ENCODE measurements at places on chromosomes 4 and X.

GRCh38 chr4:122744229-122744628, 11.7 kb downstream of the BBS12 start:
- peak; percentile 50 for DNase-seq

- DNase-seq: peak; percentile 6
Observed at GRCh38 chrX:7941390-7942042, 14.3 kb upstream of the PNPLA4 start.

GRCh38 chr4:10120943-10121567, 4.5 kb upstream of the WDR1 start:
- no peak for DNase-seq

DNA sequence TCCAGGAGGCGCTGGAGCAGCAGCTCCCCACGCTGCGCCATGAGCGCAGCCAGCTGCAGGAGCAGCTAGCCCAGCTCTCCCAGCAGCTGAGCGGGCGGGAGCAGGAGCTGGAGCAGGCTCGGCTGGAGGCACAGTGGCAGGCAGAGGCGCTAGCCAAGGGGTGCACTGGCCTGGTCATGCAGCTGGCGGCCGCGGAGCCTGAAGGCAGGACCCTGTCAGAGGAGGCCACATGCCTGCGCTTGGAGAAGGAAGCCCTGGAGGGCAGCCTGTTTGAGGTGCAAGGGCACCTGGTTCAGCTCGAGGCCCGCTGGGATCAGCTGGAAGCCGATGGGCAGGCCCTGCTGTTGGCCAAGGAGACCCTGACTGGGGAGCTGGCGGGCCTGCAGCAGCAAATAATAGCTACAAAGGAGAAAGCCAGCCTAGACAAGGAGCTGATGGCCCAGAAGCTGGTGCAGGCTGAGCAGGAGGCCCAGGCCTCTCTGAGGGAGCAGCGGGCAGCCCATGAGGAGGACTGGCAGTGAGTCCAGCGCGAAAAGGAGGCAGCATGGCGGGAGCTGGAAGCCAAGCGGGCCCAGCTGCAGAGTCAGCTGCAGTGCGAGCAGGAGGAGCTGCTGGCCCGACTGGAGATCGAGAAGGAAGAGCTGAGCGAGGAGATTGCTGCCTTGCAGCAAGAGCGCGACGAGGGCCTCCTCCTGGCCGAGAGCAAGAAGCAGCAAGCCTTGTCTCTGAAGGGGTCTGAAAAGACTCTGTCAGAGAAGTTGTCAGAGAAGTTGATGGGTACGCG, 13.6 kb downstream of the SMIM10L2A start:
- DNase-seq: no peak

DNA sequence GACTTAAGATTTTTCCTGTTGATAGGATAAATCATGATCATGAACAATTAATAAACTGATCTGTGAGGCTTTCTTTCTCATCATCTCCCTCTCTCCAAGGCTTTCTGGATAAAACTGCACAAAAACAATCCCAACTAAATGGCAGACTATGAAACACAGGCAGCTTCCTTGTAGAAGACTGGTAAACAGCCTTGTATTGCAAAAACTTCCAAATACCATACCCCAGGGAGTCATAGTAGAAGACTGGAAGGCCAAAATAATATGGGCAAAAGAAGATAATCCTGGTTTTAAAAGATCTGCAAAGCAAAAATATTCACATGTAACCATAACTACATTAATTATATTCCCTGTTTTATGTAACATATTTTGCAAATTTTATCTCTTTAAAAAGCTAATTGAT, 113.0 kb downstream of the ANAPC10 start:
- no peak for DNase-seq

- peak; percentile 28 for DNase-seq
Observed at GRCh38 chrX:38260231-38260630, 39.6 kb upstream of the SRPX start.

- no peak for DNase-seq
Observed at GRCh38 chrX:54067766-54068165, 23.5 kb upstream of the PHF8 start.
